ENCODE measurements at places on chromosomes 11 and 22.

DNA sequence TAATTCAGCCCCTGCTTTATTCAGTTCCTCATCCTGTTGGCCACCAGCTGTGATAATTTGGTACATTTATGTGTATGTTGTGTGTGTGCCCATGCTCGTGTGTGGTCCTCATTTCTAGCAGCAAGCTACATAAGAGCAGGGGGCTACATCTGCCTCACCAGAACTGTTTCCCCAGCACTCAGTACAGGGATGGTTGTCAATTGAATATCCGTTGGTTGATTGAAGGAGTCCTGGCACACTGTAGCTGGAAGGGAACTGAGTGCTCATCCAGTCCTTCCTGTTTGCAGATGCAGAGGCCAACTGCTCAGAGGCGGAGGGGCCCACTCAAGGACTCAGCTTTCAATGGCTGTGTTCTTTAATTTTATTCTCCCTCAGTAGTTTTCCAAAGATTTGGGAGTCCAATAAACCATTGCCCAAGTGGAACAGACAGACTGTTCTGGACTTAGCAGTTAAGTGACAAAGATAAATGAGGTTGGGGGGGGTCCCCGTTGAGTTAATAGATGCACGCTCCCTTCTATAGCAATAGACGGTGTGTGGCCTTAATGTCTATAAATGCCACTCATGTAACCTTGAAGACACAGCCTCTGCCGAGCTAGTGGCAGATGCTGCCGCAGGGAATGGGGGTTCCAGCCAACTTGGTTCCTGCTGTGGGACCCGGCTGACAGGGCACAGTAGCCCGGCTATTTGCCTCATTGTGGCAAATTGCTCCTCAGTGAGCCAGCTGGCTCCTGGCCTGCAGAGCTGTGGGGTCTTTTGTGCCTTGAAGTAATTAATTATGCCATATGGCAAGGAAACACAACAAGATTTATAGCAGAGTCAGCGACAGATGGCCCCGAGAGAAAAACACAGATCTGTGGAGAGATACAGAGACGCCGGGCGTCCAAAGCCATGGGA is 71.4 kb upstream of the GRK3 start:
- DNase-seq: no peak

DNA sequence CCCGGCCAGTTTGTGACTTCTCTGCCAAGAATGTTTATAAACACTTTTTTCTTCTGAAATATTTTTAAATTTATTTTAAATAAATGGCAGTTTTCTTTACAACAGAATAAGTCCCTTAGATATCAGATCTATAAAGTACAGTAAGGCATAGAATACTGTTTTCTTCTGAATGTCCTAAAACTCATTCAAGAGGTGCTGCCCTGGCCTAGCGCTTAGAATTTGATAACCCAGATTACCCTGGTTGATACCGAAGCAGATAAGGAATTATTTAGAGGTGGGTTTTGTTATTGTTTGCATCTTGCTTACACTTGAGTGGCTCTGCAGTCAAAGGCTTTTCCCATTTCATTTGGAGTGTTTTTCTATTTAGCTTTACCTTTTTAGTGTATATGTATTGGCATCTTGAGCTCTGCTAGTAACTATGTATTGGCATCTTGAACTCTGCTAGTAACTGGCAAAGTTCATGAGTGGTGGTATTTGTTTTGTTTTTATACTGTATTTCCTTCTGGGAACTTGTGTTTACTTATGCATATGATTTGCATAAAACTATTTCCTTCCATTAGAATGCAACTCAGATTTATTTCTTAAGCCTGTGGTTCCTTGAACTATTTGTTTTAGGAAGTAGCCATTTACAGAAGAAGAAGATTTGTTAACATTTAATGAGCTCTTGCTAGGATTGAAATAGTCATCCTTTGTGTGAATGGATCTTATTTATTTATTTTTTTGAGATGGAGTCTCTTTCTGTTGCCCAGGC is 1.2 kb downstream of the ACAD8 start:
- DNase-seq: no peak

DNA sequence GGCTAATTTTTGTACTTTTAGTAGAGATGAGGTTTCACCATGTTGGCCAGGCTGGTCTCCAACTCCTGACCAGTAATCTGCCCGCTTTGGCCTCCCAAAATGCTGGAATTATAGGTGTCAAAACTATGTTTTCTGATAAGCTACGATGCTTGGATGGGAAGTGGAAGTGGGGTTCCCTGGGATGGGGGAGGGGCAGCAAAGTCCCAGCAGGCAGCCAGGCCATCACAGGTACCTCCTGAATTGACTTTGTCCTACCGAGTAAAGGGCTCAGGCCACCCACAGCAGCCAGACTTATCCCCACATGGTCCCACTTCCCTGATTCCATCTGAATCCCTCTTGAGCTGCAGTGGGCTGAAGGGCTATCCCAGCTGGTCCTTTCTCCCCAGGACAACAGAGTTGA is 6.9 kb downstream of the FTH1 start:
- no peak for DNase-seq

- DNase-seq: no peak
These were observed 183.9 kb upstream of the NCAM1 start for GRCh38 chr11:112777283-112777751.

DNA sequence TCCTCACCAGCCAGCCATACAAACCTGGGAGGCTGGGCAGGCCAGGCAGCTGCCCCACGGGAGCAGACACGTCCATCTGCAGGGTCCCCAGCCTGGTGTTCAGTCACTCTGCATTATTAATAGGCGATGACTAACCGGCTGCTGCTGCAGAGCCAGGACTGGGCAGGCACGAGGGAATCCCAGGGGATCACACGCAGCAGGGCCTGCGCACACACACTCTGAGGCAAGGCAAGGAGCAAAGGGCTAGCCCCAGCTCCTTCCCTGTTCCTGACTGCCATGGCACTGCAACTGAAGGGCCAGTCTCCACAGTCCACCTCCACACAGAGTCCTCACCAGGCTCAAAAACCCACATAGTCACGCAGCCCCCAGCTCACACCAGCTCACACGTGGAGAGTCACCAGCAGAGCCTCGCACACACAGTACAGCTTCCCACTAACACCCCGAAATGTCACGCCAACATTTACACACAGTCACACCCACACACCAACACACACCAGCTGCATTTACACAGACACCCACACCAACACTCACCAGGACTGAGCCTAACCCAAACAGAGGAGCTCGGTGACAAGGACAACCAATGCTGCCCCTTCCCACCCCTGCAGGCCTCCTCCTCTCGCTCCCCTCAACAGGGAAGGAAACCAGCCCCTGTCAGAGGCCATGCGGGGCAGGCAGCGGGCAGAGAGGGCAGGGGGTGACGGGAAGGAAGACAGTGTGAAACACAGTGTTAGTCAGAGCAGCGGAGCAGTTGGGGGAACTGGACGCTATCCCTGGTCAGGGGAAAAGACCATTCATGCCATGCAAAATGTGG is 47.3 kb downstream of the NRXN2 start:
- peak; percentile 85 for DNase-seq

DNA sequence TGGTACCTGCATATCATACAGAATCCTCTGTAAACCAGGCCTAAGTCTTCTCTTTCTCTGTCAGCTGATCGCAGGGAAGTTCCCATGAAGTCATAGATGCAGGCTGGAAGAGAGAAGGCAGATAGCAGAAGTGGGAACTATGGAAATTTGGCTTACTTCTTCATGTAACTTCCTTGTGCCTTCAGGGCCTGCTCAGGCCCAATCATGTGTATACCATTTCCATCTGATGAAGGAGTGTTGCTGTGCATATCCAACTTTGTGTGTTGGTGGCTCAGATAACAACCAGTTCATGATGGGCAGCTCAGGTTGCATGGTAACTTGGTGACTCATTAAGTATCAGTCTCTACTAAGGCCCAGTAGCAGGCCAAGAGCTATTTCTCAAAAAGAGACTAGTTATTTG is 53.1 kb upstream of the CEP295 start:
- no peak for DNase-seq

DNA sequence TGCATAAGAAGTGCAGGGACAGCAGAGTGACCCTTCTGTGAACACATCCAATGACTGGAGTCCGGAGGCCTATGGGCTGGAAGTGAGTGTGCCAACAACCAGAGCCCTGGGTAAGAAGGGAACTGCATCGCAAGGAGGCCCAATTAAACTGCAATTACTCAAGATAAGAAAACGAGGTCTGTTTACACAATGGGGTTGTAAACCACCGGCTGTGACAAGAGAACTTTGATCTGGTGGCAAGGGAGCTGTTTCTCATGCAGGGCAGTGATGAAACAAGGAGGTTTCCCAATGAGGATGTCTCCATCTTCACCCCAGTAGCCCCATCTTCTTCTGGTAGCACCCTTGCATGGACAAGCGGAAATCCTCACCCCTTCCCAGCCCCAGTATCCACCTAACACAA is 21.5 kb downstream of the ETS1 start:
- DNase-seq: no peak

- DNase-seq: no peak
These were observed 1.2 kb downstream of the MAJIN start for GRCh38 chr11:64970731-64971151.

DNA sequence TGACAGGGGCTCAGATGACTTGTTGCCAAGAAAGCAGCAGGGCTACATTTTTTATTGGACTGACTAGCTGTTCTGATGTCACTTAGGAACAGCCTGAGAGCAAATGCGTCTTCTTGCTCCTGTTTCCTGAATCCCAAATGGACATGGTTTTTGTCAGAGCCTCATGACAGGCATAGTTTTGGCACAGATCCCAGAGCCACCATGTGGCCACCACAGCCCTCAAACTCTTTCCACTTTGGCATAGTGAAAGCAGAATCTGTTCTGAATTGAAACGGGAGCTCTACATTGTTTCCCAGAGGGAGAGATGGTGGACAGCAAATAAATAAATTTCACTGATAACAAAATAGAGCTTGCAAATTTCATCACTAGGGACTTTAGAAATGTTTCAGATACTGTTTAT is 222.2 kb downstream of the C11orf87 start:
- DNase-seq: peak; percentile 9

- DNase-seq: no peak
These were observed 211.9 kb downstream of the MYO18B start for GRCh38 chr22:25953919-25954318.

GRCh38 chr11:65489035-65489705 is 9.7 kb upstream of the MALAT1 start:
- peak; percentile 75 for DNase-seq

DNA sequence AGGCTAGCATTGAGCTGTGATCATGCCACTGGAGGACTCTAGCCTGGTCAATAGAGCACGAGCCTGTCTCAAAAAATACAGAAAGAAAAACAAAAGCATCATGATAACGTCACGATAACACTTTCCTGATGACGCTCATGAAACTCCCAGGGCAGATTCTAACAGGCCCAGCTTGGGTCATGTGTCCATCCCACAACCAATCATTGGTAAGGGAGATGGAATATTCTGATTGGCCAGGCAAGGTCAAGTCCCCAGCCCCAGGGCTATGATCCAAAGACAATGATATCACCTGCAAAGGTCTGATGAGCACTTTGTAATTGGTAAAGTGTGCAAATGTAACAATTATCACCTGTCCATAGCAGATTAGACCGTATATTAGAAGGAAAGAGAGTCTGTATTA is 21.5 kb upstream of the DDX6 start:
- DNase-seq: no peak

GRCh38 chr11:9691865-9692264 is 28.0 kb downstream of the SWAP70 start:
- DNase-seq: peak; percentile 34

GRCh38 chr22:30326255-30326705 is 461 bp downstream of the TBC1D10A start:
- no peak for DNase-seq

- DNase-seq: no peak
These were observed 34.2 kb downstream of the TCF20 start for GRCh38 chr22:42236268-42236667.

GRCh38 chr11:22792497-22792896 is 37.1 kb downstream of the SVIP start:
- DNase-seq: peak; percentile 42

DNA sequence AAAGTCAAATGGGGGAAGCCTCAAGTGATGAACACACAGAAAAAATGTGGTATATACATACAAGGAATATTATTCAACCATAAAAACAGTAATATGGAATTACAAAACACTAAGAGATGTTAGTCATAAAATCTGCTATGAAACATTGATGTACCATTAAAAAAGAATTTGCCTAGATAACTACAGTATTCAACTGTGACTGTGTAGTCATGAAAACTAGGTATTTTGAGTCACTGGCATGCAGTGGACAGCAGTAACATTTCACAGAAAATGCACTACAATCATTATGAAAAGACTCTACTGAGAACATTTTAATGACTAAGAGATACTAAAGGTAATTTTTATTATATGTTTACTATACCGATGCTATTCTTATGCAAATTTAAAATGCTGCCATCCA is 11.7 kb downstream of the ZNF195 start:
- no peak for DNase-seq

DNA sequence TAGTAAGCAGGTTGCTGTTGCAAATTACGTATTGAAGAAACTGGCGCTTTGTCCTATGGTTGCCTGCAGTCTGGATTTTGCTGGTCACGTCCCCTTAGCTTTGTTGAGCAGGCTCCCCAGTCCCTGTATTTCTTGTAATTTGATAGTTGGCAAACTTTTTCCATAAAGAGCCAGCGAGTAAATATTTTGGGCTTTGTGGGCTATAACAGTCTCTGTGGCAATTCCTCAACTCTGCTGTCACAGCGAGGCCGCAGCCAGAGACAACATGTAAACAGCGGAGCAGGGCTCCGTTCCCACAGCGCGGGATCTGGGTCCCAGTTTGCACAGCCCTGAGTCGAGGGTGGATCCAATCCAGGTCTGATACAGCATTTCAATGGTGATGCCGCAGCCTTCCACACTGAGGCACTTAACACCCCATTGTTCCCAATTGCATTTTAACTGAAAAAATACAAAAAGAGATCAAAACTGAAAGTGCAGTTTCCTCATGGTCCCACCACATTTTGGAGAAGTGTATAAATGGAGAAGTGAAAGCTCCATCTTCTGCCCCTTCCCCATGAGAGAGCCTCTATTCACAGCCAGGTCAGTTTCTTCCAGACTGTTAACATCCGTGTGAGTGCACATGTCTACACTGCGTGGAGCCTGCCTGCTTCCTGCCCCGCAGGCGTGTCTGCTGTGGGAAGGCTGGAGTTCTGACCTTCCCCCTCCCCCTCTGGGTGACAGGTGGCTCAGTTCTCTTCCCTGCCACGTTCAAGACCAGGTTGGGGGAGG is 89.1 kb downstream of the RPS6KA4 start:
- peak; percentile 4 for DNase-seq

GRCh38 chr11:113475160-113475761 is at the start of gene DRD2:
TSS of gene DRD2 (minus strand) at chr11:113475398. CDS start at chr11:113424651, 50,747 bp downstream.
- no peak for DNase-seq

- no peak for DNase-seq
These were observed 265.3 kb downstream of the TBC1D22A start for GRCh38 chr22:47027766-47028165.

DNA sequence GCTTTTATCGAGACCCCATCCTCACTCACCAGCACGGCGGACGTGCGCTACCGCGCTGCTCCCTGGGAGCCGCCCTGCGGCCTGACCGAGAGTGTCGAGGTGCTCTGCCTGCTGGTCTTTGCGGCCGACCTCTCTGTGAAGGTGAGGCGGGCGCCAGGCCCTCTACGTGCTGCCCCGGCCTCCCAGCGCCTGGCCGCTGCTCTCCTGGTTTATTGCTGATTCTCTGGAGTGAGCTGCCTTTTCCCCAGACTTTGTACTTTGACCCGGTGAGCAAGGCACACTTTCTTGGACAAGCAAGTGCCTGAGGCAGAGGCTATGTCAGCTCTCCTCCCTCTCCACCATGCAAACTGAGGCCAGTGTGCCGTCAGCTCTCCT is 6.5 kb downstream of the TPCN2 start:
- no peak for DNase-seq
